ENCODE measurements at places on chromosomes 2 and 18.

- no peak for DNase-seq
Measured at GRCh38 chr18:28514699-28515098, 337.8 kb upstream of the CDH2 start.

GRCh38 chr2:226017107-226017506 is 617.6 kb downstream of the NYAP2 start:
- no peak for DNase-seq

DNA sequence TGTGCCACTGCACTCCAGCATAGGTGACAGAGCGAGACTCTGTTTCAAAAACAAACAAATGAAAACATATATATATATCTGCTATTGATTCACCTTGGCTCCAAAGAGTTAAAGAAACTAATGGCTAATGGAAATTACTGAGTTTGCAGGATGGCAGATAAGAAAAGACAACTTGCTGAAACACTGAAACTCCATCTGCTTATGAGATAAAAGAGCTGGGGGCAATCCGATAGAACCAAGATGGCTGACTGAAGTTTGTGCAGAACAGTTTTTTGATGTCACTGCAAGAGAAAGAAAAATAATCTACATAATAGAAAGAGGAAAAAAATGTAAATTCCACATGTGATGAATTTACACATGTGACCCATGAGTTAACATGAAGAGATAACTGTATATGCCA is 88.2 kb downstream of the LRATD1 start:
- no peak for DNase-seq

- DNase-seq: no peak
Measured at GRCh38 chr2:207112383-207112782, 53.4 kb downstream of the KLF7 start.

GRCh38 chr2:184532551-184532950 is 65.8 kb upstream of the ZNF804A start:
- no peak for DNase-seq
